NCI-H226 (cell line): ENCODE measurements at places on chromosomes 3 and 15.

DNA sequence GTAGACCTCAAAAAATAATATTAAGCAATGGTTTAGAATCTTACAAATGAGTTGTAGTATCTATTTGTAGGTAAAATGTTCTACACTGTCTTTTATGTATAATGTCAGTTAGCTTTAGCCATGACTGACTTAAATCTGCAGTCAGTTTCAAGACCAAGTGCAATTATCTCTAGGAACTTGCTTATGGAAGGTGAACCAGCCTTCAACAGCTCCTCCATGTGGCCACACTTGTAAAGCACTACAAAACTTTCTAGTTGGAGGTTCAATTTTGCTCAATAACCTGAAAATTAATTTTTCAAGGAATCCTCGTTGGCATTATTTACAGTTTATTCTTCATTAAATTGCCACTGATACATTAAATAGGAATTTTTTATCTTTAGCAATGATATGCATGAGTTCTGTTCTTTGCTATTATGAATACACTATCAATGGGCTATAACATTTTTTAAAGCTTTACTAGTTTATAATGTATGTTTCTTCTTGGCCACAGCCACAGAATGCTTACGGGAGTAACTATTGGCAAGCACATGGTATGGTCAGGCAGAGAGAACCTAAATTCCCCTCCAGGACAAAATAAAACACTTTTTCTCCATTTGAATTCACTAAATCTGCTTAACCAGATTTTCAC lies 315.3 kb upstream of the UBE2E2 start:
- DNase-seq = no peak

DNA sequence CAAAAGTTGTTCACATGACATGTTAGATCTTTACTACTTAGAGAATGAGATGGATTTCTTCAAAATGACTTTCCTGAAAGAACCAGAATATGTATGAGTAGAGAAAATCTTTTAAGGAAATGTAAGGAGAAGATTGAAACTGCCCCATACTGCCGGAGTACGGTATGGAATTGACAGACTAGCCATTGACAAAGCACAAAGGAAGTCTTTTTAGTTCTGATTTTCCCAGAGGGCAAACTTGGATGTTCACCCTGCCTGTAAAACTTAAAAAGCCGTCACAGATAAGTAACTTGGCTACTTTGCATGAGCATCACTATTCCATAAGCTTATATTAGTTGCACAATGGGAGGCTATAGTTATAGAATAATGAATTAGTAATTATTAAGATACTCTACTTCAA lies 93.8 kb downstream of the NECTIN3 start:
- DNase-seq = no peak

DNA sequence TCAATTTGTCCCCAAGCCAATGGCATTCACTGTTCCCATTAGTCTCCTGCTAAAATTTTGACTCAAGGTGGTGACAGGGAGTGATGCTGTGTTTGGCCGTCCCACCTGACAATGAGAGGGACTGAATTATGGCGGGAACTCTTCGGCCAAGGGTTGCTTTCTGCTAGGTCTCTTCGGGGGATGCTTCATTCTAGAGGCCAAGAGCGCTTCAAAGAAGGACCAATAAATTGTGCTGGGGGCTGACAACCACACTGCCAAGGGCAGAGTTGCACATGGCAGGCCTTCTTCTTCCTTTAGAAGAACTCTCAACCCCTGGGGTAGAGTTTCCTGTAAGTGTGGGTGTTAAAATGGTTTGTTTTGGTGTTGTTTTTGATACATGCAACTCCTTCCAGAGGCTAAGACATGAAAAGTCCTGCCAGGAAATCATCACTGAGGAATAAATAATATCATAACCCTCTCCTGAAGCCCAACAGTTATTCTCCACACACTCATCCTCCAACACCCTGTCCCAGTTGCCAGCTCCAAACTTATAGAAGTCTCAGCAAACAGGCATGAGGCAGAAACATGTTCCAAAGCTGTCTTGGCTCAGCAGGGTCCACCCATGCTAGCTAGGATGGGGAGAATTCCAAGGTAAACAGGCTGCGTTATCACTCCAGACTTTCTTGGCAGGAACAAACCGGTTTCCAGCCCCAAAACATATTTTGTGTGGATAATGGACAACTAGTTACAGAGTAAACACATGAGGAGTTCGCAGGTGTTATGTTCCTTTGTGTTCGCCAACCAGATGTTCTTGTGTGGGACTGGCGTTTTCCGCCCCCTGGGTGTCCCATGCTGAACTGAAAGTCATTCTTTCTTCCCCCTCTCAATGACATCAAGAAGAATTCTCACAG lies 396.7 kb upstream of the RGMA start:
- no peak for DNase-seq

DNA sequence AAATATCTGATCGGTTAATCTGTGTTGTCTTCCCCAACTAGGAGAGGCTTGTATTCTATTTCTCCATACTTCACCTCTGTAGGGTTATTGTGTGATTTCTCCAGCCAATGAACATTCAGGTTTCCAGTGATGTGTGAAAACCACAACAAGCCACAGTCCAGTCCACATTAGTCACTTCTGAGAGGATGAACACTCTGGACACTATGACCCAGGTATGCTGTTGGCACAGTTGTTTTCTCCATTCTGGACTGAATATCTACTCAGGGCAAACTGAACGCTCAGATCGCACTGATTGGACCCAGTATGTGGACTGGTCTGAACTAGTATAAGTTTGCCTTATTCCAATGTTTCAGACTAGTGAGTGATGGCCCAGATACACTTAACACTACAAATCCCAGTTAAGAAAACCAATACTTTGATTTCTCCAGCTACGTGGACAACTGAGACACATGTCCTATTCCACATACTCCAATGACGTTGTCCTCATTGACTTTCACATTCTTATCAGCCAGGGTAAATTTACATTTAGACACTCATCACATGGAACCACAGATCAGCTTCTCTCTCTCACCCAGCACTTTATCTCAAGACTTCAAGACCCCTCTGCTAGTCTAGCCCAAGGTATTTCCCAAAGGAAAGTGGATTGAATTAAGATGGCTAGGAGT lies 587.4 kb upstream of the SGO1 start:
- DNase-seq = no peak

DNA sequence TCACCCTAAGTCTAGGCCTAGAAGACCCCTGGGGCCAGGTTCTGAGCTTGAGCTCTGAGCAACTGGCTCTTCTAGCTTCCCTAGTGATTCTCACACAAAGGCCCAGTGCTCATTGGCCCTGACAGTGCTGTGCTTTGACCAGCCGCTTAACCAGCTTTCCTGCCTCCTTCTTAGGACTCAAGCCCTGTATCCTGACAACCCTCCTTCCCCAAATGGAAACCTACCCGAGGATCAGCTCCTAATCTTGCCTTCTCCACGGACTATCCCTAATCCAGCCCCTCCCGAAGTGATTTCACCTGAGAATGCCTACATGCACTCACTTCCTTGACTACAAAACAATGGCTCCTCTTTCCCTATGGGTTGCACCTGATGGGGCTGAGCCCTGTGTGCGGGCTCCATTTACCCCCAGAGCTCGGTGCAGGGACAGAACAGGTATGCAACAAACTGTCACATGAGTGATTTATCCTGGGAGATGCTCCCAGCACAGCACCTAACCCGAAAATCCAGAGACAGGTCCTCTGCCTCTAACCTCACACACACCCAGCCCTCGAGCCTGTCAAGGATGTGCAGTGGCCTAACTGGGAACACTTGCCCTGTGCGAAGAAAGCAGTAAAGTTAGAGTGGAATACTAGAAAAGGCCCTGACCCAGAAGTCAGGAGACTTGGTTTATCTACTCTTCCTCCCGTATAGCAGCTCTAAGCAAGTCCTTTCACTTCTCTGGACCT lies 2.3 kb downstream of the MEGF11 start:
- no peak for DNase-seq

- no peak for DNase-seq
Observed at GRCh38 chr15:89095556-89095955, 7.3 kb downstream of the ABHD2 start.

- DNase-seq = no peak
Observed at GRCh38 chr15:88309363-88309762, 52.8 kb upstream of the NTRK3 start.
